Stimulated activated CD8-positive, alpha-beta memory T cell treated with anti-CD3 and anti-CD28 coated beads, Interleukin-4, amount 100 ng/mL, for 1 hour (primary cell): ENCODE measurements at places on chromosomes 7 and 10.

GRCh38 chr7:34875481-34875880 lies 161.8 kb downstream of the DPY19L1 start:
- DNase-seq: no peak

GRCh38 chr7:12211054-12211710 lies at the start of gene TMEM106B:
Gene TMEM106B (plus strand): TSS chr7:12211294. CDS start chr7:12214811, 3,517 bp downstream.
- DNase-seq: peak; percentile 97

GRCh38 chr7:19404912-19405329 lies 259.7 kb upstream of the FERD3L start:
- no peak for DNase-seq

DNA sequence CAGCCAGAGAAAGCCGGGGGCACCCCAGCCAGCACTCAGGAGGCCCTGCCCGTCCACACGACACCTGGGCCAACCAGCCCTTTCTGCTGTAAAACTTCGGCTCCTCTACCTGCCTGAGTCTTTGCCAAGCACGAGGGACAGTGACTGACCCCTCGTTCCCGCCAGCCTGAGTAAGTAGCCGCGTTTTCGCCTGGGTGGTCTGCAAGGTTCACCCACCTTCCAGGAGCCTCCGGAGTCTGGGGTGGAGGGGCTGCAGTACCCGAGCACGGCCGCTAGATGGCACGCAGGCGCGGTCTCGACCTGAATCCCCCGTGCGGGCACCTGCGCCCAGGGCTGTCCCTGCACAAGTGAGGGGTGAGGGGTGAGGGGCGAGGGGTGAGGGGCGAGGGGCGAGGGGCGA lies 192.7 kb downstream of the PTPRN2 start:
- DNase-seq: no peak

DNA sequence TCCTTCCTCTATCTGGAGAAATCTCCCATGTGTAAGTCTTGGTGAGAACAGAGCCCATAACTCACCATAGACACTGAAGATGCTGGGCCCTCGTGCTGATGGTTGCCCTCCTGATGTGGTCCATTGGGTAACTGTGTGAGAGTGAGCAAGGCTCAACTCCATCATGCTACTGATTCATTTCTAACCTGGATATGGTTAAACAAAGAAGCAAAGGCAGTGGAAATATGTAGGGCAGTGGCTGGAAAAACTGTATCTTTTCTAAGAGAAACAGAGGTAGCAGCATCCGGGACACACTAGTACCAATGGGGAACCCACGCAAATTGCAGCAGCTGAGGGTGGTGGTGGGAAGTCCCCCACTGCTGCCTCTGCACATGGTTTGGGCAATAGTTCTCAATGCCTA lies 221.7 kb downstream of the KLF6 start:
- no peak for DNase-seq

GRCh38 chr7:2471396-2471795 lies 4.8 kb downstream of the GRIFIN start:
- DNase-seq: no peak

DNA sequence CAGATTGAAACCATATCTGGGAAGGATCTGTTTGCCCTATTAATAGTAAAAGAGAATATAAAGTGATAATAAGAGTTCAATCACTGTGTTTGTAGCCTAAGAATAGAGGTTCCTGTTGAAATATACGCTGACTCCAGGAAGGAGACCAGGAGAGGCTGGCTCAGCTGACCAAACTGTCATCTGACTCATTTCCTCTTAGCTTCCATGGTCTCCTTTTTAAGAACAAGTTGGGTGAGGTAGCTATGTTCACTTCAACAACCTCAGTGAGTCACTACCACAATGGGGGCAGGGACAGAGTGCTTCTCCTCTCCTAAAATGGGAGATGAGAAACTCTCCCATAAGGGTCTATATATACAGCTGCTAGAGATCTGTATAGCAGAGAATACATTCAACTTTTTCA lies 543.3 kb downstream of the CALN1 start:
- DNase-seq: no peak

GRCh38 chr7:99312316-99313203 lies 13.1 kb upstream of the ARPC1A start:
- DNase-seq: peak; percentile 64
